Tibial nerve (tissue), 4 donors: ENCODE measurements at places on chromosomes 2 and 18. TPM values are rescaled to one million over a fixed set of nuclear protein-coding genes. Genes with fewer than 3 reads are reported as not detected.

DNA sequence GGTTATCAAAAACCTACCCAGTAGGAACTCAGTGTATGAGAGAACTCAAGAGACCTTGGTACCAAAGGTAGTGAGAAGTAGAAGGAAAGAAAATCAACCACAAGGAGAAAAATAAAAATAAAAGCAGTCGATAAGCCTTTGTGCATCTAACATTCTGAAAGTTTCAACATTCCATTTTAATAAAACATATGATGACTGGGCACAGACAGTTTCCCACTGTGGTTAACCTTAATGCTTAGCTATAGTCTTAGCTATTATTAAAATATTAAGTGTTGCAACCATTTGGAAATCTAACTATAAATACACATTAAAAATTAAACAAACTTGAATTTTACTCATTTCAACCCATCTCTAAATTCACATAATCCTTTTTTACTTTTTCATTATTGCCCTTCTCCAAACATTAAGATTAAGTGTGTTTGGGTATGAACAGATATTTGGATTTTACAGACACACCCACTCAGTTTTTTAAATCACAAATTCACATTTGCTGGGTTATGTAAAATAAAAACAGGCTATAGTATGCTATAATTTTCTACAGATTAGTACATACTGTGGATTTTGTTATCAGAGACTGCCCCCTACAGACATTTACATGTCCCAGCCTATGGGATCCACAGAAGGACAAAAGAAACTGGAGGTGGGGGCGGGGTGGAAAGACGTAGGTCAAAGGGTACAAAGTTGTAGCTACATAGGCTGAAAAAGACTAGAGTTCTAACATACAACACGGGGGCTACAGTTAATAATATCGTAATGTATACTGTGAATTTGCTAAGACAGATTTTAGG lies 32.8 kb downstream of the SRBD1 start:
- H3K4me1 ChIP-seq: no peaks in the 10 kb centered on the region
- H3K27me3 ChIP-seq: no peaks in the 10 kb centered on the region
- DNase-seq: no peak
- H3K36me3 ChIP-seq: no peaks in the 10 kb centered on the region
- no peak overlapping the region for H3K27ac ChIP-seq

GRCh38 chr18:74064510-74064909 lies 83.1 kb downstream of the FBXO15 start:
- H3K27me3 ChIP-seq: no peaks in the 10 kb centered on the region
- no peaks in the 10 kb centered on the region for H3K36me3 ChIP-seq
- no peak for DNase-seq
- no peak overlapping the region for H3K27ac ChIP-seq

- peaks cover 13% of the 10 kb centered on the region for H3K4me1 ChIP-seq
- no peak overlapping the region for H3K4me3 ChIP-seq
- H3K36me3 ChIP-seq: no peaks in the 10 kb centered on the region
- no peaks in the 10 kb centered on the region for H3K27me3 ChIP-seq
- no peak for DNase-seq
These were observed 101.1 kb downstream of the TRABD2A start for GRCh38 chr2:84779781-84780180.

DNA sequence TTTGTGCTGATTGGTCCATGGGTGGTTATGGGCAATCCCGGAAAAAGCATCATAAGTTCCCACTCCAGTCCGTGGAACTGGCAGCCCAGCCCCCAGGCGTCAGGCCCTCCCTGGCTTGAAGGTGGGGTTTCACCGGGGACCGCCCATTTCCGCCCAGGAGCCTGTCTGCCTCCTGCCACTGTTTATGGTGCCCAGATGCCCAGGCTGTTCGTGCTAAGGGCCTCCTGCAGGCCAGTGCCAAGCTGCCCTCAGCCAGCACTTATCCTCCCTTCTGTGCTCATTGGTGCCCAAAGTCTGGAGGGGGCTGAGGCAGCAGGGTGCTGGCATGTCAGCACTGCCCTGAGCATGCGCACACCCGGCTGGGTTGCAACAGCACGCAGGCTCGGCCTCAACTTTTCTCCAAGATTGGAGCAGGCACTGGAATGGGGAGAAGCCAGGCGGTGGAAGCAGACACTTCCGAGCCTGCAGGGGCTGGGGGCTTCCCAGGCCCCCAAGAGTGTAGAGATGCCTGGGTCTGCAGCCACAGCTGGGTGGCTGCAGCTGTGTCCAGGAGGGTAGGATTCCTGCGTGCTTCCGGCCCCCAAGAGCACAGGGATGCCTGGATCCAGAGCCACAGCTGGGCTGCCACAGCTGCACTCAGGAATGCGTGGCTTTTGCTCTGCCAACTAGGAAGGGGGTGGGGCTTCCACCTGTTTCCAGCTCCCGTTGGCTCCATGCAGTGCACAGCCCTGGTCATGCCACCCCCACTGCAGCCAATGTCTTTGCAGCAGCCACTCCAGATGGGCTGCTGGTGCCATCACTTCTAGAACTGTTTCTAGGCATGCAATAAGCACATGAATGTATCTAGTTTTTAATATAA lies 74.0 kb downstream of the AGPS start:
- no peaks in the 10 kb centered on the region for H3K27me3 ChIP-seq
- no peaks in the 10 kb centered on the region for H3K4me1 ChIP-seq
- no peak overlapping the region for H3K4me3 ChIP-seq
- no peak overlapping the region for H3K27ac ChIP-seq

DNA sequence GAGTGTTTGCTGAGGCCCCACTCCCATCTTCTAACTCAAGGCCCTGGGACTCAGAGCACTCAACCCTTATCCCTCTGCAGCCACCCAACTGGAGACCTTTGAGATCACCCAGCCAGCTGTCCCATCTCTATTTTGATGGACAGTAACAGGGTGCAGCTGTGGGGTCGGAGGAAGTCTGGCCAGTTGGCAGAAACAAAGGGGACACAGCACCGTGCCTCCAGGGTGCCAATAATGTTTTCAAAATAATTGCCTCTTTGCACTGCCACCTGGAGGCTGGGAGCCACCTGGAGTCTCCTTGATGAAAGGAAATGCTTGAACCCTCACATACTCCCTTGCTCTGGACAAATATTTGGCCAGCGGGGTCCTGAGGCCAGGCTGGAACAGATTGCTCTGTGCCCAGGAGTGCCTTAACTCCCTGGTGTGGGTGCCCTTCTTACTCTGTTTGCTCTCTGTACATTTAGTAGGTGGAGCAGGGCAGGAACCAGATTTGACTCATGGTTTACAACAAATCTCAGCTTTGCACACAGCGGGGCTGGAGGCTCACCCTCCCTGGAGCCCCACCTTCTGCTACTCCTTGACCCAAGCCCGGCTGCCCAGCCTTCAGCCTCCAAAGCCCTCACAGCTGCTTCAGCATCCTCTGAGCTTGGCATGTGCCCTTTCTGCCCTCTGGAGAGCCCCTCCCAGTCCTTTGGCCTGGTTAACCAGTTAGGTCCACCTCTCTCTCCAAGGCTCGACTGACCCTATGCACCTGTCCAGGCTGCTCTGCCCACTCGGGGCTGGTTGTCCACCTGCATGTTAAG lies 17.2 kb downstream of the MAL start:
- no peaks in the 10 kb centered on the region for H3K4me1 ChIP-seq
- no peak for DNase-seq
- H3K4me3 ChIP-seq: no peak overlapping the region
- H3K36me3 ChIP-seq: no peaks in the 10 kb centered on the region
- H3K27me3 ChIP-seq: no peaks in the 10 kb centered on the region

DNA sequence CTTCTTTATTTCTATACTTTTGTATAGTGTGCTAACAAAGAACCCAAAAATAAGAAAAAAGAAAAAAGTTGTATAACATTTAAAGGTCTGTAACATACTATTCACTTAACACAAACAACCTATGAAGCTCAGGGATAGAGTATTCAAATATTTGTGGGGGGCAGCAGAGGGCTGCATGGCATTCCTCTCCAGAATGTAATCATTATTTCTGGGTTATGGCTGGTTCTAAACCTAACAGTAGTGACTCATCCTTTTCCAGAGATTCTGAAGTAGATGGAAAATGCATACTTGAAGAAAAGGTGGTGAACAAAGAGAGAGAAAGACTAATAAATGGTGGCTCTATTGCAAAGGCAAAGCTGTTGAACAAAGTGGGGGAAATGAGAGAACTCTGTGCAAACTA lies 249.4 kb downstream of the NRXN1 start:
- H3K4me1 ChIP-seq: no peaks in the 10 kb centered on the region
- H3K4me3 ChIP-seq: no peak overlapping the region
- H3K27ac ChIP-seq: peak overlapping the region; percentile 32
- H3K36me3 ChIP-seq: no peaks in the 10 kb centered on the region
- no peaks in the 10 kb centered on the region for H3K27me3 ChIP-seq
- no peak for DNase-seq

DNA sequence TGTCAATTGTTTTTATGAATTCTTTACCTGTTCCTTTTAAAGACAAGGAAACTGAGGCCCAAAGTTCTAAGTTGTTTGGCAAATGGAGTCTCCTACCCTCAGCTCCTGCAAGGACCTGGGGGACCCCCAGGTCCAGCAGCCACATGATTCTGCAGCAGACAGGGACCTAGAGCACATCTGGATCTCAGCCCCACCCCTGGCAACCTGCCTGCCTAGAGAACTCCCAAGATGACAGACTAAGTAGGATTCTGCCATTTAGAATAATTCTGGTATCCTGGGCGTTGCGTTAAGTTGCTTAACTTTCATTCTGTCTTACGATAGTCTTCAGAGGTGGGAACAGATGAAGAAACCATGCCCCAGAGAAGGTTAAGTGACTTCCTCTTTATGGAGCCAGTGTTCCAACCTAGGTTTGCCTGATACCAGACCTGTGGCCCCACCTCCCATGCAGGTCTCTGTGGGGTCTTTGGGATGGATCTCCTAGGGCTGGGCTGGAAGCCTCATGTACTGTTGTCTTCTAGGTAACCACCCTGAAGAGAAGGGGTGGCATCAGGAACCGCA lies 5.6 kb upstream of the CENPA start:
- no peak overlapping the region for H3K27ac ChIP-seq
- peaks cover 3% of the 10 kb centered on the region for H3K36me3 ChIP-seq
- no peak for DNase-seq
- H3K4me3 ChIP-seq: no peak overlapping the region

GRCh38 chr2:23542230-23542789 lies 157.3 kb downstream of the KLHL29 start:
- H3K27me3 ChIP-seq: no peaks in the 10 kb centered on the region
- no peak overlapping the region for H3K4me3 ChIP-seq
- peak overlapping the region; percentile 76 for H3K27ac ChIP-seq
- no peaks in the 10 kb centered on the region for H3K36me3 ChIP-seq
- peaks cover 22% of the 10 kb centered on the region for H3K4me1 ChIP-seq
- no peak for DNase-seq

- H3K27ac ChIP-seq: no peak overlapping the region
- H3K4me1 ChIP-seq: peaks cover 13% of the 10 kb centered on the region
- no peak overlapping the region for H3K4me3 ChIP-seq
- no peak for DNase-seq
- H3K36me3 ChIP-seq: no peaks in the 10 kb centered on the region
- no peaks in the 10 kb centered on the region for H3K27me3 ChIP-seq
These were observed 4.2 kb downstream of the CAPN10 start for GRCh38 chr2:240590681-240591111.

- H3K27me3 ChIP-seq: no peaks in the 10 kb centered on the region
- no peaks in the 10 kb centered on the region for H3K36me3 ChIP-seq
- H3K27ac ChIP-seq: no peak overlapping the region
These were observed 3.6 kb downstream of the CNRIP1 start for GRCh38 chr2:68316111-68316510.

DNA sequence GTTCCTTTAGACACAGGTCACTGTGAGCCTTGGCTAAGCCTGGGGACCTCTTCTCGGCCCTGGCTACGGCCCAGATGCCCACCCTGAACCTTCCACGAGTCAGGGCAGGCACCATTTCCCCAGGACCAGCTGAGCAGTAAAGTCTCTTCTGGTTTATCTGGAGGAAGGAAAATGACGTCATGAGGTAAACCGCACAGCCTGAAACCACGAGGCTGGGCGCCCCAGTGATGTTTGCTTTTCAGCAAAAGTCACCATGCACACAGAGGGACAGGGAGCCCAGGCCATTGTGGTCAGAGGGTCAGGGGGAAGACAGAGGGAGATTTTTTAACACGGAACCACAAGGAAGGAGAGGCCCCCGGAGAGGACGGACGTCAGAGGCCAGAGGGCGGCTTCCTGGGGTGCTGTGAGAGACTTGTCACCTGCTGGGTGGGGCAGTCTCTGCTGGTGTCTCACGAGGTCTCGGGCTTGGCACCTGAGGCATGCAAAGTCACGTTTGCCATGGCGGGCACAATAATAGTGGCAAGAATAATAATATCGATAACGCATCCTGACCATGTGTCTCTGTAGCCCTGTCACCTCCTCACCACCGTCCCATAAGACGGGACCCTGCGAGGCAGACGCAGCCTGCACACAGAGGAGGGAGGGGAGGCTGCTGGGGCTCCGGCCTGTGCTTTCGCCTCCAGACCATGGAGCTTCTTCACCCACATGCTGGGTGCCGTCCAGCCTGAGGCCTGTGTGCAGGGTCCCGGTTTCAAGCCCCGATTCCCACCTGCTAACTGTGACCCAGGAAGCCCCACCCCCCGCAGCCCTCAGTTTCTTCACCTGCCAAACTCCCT lies 33.2 kb upstream of the FOSL2 start:
- H3K36me3 ChIP-seq: no peaks in the 10 kb centered on the region
- no peak overlapping the region for H3K27ac ChIP-seq
- no peaks in the 10 kb centered on the region for H3K27me3 ChIP-seq
- H3K4me1 ChIP-seq: no peaks in the 10 kb centered on the region

DNA sequence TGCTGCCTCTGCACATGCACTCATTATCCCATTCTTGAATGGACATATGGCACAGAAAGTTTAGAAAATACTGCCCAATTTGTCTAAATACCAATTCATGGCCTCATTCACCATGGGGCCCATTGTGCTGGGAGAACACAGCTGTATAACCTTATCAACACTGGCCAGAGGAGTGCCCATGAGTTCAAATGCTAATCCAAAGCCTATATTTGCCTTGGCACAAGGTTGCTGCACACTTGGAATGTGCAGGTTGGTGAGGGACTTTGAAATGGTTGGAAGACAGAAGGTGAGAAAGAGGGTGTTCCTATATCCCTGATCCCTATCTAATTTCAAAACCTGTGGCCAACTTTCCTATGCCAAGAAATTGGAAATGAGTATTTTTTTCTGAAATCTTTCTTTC lies 693.9 kb upstream of the ID2 start:
- H3K27ac ChIP-seq: no peak overlapping the region
- no peaks in the 10 kb centered on the region for H3K4me1 ChIP-seq
- DNase-seq: no peak
- H3K27me3 ChIP-seq: no peaks in the 10 kb centered on the region
- no peak overlapping the region for H3K4me3 ChIP-seq

DNA sequence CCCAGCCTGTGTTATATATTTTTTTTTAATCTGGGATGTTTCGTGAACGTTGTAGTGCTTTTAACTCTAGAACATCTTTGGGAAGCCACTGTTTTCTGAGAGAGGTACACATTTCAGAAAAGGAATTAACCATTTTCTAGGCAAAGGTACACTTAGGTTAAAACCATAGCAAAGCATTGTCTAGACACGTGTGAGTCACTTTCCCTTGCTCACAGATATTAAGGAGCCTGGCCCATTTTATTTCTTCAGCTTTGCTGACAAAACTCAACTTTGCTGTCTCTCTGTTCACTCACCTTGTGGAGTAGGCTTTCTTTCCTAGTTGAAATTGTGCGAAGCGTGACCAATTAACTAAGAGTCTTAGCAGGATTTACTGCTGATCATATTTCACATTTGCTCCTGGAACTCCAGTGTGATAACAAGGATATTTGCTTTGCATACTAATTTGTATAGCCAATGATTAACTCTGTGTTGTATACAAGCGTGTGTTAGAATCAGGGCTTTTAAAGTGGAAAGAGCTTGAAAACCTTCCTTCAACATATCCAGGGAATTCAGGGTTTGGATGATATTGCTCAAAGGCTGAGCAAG lies 215.0 kb upstream of the AGAP1 start:
- H3K27ac ChIP-seq: no peak overlapping the region
- H3K4me1 ChIP-seq: no peaks in the 10 kb centered on the region
- H3K4me3 ChIP-seq: no peak overlapping the region
- no peaks in the 10 kb centered on the region for H3K27me3 ChIP-seq
- no peaks in the 10 kb centered on the region for H3K36me3 ChIP-seq

SULT1C2 gene
- total RNA-seq: 2.0 TPM

C1QL2 gene
- not detected for total RNA-seq

SH3RF3 gene
- 18.0 TPM for total RNA-seq

CYP26B1 gene
- total RNA-seq: 14.4 TPM

GAD1 gene
- not detected for total RNA-seq
